ENCODE measurements at places on chromosomes 6 and 20. TPM values are rescaled to one million over a fixed set of nuclear protein-coding genes. Genes with fewer than 3 reads are reported as not detected.

DNA sequence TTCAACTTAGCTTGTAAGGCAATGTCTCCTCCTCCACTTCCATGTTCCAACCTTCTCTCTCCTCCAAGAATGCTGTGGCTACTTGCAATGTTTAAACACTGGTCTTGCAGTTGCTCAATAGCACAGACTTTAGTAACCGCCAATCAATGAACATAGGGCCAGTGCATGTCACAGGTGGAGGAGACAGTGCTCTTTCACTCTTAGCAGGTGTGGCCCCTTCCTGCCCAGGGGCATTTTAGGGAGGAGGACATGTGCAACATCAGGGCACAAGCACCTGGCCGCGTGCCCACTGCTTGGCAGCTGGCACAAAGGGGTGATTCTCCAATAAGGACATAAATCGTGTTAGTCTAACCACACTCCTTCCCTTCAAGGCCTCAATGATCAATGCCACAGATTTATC is 41.3 kb downstream of the ADGRF1 start:
- DNase-seq = no peak

GRCh38 chr6:105839266-105839665 is 246.9 kb upstream of the PRDM1 start:
- DNase-seq = no peak

DNA sequence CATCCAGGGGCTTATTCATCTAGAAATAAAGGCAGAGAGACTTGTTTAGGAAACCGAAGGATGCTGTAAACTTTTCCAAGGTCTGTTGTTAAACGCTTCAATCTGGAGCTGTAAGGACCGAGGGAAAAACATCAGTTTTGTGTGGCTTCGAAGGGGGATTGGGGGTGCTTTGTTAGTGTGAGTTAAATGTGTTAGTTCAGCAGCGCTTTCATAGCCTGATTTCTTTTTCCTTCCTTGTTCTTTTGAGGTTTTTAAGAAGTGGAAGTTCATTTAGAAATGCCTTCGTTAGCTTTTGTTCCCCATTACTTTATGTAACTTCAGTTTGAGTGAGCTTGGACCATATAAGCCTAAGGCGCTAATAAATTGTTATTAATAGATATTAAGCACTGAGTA is 1.5 kb downstream of the ANKS1A start:
- no peak for DNase-seq

GRCh38 chr6:2183752-2184151 is 61.7 kb downstream of the GMDS start:
- DNase-seq = no peak

- no peak for DNase-seq
Measured at GRCh38 chr6:70103798-70104197, 199.1 kb downstream of the COL9A1 start.

Gene PCSK2
- total RNA-seq = not detected

Gene SYNDIG1
- not detected for total RNA-seq

DNA sequence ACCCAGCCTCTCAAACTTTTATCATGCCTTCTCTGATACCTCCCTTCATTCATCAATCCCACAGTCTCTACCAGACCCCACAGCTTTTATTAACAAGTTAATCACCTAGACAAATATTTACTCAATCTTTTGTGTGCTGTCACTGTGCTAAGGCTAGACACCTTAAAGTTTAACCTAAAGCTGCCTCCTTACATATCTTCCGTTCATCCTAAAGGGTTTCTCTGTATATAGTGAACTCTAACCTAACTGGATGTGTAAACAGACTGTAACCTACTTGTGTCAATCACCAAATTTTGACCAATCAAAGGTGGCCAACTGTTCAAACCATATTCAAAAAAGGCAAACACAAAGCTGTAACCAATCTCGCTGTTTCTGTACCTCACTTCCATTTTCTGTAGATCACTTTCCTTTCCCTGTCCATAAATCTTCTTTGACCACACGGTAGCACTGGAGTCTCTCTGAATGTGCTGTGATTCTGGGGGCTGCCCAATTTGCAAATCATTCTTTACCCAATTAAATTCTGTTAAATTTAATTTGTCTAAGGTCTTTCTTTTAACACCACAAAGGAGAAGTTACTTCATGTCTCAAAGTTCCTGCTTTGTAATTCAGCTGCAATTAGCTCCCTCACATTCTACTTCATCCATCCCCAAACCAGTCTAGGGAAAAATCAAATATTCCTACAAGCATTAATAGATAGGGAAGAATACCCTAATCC is 72.5 kb downstream of the ARHGAP18 start:
- DNase-seq = no peak

Gene BHLHE23
- not detected for total RNA-seq

DNA sequence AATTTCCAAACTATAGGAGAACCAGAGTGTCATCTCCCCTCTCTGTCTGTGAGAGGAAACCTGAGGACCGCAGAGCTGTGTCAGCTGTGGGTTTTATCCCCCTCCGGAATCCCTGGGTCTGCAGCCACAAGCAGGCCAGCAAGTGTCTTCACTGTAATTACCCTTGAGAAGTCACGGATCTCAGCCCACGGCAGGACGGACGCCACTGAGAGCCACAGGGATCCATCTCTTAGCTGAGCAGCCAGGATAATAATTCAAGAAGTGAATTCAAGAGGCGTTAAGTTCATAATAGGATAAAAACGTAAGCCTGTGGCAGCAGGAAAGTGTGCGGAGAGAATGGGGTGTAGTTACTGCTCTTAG is 37.0 kb downstream of the DLL1 start:
- DNase-seq = no peak

Gene TENT5A
- total RNA-seq = 0.60 TPM

Gene IP6K3
- total RNA-seq = not detected

DNA sequence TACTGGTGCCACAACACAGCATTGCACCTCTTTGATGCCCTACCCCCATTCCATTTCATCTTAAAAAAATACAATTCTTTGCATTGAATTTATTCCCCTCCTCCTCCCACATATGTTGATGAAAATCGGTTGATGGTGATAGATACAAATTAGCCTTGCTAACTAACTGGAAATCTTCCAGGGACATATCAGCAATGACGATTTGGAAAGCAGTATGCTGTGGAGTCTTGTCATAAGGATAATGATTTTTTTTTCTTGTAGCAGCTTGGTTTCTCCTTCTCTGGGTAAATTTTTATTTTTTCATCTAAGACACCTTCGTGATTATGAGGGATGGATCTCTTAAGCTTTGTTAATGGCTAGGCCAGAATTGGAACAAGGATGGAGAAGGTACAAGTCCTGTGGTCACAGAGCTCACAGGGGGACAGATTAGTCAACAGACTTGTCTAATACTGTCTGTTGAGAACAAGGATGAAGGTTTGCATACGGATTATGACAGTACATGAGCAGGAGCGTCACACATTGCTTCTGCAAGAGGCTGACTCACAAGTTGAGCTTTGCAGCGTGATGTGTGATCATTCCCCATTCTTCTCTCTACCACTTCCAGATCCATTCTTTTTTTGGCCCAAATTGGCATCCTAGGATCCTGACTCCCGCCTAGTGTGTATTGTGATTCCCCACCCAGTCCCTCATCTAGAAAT is 233.1 kb upstream of the FERMT1 start:
- no peak for DNase-seq

DNA sequence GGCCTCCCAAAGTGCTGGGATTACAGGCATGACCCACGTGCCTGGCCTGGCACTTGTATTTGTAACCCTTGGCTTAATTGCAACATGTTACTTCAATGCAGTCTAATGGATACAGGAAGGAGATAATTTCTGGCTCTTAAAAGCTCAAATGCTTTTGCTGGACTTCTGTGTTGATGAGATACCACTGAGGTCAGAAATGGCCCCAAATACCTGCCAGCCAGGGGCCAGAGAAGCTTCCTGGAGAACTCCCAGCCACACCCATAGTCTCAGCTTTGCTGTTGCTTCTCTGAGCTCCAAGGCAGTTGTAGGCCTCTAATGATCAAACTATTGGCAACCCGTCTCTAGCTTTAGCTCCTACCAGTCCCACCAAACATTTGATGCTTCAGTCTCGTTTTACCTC is 14.2 kb upstream of the ZNFX1 start:
- DNase-seq = no peak

Gene SLC44A4
- total RNA-seq = not detected

Gene RIPPLY2
- total RNA-seq = 0.40 TPM

Gene CLIC5
- under 0.01 TPM for total RNA-seq

Gene GCNT2
- 41.2 TPM for total RNA-seq

DNA sequence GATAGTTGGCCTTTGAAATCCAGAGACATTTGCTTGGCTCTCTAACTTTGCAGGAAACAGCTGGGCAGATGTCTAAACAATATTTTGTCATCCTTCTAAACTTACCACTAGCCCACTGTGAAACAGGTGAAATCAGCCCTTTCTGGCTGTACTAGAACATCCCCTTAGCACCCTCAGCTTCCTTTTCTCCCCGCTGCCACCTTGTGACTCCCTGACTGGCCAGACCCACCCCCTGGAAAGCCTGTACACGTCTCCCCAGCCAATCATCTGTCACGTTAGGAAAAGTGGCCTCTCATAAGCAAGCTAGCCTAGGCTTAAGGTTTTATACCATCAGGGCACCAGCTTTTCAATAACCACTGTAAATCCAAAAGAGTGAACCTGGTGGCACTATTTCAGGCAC is 88.6 kb upstream of the E2F3 start:
- no peak for DNase-seq

DNA sequence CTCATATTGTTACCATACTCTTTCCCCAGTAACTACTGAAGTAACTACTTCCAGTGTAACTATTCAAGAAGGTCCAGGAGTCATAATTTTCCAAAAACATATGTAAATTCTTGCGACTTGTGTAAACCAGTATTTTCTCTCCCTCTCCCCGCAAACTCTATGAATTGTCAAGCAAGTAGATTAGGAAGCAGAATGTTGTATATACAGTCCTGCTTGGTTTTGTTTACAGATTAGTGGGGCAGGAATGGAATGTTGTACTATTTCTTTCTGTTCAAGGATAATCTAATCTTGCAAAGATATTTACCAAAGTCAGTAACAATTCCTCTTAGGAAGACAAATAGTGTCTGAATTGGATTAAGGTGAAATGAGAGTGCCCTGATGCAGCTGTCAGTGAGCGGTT is 234.9 kb upstream of the PLN start:
- DNase-seq = no peak

DNA sequence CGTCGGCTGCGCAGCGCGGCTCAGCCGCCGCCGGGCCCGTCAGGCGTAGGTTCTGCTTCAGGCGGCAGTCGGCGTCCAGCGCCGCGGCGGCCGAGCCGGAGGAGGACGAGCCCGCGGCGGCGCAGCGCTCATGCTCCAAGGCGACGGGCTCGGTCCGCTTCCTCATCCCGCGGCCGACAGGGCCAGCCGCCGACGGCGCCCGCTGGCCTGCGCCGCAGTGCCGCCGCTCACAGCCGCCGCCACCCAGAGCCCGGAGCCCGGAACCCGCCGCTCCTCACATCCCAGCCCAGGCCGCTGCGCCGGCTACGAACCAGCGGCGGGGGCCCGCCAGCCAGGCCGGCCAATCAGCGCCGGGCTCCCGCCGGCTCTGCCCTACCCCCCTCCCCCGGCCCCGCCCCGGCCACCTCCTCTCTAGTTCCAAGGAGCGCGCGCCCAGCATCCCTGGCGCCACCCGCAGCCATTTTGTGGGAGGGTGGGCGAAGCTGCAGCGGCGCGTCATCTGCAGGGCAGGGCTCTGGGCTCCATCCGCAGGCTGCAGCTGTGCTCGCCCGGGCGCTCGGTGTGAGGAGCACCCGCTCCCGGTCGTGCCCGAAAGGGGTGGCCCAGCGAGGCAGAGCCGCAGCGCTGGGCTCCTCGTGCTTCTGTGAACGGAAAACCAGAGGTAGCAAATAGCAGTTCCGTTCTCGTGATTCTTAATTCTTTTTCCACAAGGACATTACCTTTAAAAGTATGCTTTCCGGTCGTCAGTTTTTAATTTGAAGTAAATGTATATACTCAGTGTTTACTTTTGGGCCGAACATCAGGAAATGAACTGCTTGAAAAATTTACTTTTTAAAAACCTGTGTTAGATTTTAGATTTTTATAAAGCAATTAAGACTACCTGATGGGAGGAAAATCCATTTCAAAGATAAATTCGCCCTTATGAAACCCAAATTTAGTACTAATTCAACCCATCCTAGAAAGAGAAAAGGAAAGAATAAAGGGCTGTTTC is at the start of gene ABHD12:
ABHD12 (minus strand) TSS at position 298 of the 991 bp plus-strand sequence; CDS start at position 166, 132 bp downstream.
- peak; percentile 97 for DNase-seq

GRCh38 chr6:33164665-33165373 is 27.4 kb downstream of the COL11A2 start:
- DNase-seq = no peak

DNA sequence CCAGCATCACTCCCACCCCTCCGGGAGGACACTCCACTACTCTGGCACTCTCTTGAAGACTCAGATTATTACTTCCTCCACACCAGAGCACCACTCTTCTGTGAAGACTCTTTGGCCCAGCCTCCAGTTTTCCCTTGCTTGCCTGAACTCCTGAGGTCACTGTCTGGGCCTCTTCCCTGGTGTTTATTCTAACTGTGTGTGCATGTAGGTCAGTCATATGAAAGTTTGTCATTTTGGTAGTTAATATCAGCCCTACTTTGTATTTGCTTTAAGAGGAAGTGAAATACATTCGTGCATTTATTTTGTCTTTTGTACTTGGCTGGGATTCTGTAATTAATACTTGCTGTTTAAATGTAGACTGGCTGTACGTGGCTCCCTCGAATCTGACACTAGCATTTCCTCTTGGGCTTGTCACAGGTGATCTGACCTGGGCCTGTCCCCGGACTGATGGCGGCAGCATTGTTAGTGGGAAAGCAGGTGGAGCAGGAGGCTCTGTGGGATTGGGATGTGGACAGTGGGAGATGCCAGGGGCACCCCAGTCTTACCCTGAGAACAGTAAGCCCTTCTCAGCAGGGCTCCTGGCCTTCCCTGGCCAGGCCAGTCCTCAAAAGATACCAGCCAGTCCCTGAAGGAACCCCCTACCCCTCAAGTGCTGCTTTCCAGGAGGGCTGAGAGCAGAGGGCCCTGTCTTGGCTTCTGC is 350.5 kb downstream of the CDC5L start:
- no peak for DNase-seq

GRCh38 chr6:107056796-107057195 is 28.8 kb downstream of the MTRES1 start:
- no peak for DNase-seq

DNA sequence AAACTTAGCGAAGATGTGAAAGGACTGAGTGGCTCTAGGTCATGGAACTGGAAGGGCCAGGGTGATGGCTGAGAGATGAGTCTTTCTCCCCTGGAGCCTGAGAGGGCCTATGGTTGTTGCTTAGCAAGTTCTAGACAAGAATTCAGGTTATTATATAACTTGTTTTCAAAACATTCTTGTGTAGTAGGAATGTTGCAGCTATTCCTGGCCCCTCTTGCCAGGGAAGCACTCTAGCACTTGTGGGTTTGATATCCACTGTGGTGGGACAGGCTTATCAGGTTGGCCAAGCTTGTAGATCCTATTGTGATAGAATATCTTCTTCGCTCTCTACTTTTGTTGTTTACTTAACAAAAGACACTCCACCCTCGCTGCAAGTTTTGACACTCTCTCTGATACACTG is 211.8 kb upstream of the CITED2 start:
- no peak for DNase-seq

Data from lung microvascular endothelial cell (primary cell).